Activated CD8-positive, alpha-beta memory T cell treated with anti-CD3 and anti-CD28 coated beads for 4 hours (primary cell): ENCODE measurements at places on chromosomes 3 and 15.

GRCh38 chr15:68259883-68260282 lies 17.7 kb upstream of the FEM1B start:
- no peak for DNase-seq

- no peak for DNase-seq
Measured at GRCh38 chr3:51621091-51621892, 49.8 kb upstream of the TEX264 start.

DNA sequence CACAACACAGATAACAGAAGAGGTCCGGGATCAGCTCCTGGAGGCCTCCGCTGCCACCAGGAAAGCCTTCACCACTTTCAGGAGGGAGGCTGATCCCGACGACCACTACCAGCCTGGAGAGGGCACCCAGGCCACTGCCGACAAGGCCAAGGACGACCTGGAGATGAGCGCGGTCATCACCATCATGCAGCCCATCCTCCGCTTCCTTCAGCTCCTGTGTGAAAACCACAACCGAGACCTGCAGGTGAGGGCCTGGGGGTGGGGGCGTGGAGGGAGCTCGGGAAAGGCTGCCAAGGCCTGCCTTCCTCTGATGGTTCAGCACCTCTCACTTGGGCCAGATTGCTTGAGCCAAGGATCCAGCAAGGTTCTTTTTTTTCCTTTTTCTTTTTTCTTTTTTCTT lies 210.7 kb upstream of the BHLHE40 start:
- DNase-seq: no peak

DNA sequence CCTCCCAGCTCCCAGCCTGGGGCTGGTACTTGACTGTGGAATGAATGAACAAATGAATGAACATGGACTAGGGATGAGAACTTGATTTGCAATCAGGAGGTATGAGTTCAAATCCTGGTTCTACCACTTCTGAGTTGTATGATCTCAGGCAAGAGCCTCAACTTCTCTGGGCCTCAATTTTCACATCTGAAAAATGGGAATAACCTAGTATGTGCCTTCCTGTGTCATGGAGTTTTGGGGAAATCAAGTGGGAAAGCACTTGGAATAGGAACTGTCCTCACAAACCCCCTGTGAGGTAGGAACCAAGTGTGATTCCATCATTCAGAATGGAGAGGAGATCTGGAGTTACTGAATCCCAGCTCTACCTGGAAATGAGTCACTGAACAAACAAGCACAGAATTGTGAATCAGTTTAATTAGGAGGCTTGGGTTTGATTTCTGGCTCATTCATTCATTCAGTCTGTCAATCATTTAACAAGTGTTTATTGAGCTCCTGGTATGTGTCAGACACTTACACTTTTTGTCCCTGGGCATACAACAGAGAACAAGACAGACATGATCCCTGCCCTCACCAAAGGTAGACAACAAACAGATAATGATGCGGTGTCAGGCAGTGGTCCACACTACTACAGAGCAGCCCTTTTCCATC lies 29.7 kb downstream of the DNASE1L3 start:
- DNase-seq: no peak

DNA sequence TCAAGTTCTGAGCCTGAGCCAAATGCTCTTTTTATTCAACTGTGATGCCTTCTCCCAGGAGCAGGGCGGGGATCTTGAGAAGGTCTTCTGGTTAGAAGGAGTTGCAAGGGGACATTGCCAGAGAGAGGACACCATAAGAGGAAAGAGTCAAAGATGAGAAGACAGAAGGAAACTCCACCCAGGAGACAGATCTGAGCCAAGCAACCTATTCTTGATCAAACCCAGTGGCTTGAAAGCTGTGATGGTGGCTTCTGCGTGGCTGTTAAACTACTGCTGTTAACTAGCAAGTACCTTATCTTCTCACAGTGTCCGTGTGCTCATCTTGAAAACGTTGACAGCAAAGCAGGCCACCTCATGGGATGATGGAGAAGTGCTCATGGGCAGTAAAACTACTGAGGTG lies 19.8 kb upstream of the AGBL1 start:
- DNase-seq: no peak

GRCh38 chr3:2603692-2604289 lies 505.1 kb downstream of the CNTN4 start:
- no peak for DNase-seq

DNA sequence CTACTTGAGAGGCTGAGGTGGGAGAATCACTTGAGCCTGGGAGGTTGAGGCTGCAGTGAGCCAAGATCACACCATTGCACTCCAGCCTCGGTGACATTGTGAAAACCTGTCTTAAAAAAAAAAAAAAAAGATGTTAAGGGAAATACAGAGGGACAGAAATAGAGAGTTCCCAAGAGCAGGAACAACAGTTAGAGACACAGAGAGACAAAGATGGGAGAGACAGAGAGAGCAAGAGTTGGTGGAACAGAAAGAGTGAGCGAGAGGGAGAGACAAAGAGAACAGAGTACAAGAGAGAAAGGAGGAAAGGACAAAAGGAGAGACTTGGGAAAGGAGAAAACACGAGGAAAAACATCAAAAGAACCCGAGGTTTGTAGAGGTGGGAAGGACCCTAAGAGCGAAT lies 35.8 kb downstream of the BHLHE40 start:
- no peak for DNase-seq
